ENCODE measurements at places on chromosomes 2 and 18.

- no peak for DNase-seq
Measured at GRCh38 chr18:75047240-75047961, 161.5 kb downstream of the PTGR3 start.

GRCh38 chr2:148978026-148978685 is 60.3 kb upstream of the LYPD6B start:
- no peak for DNase-seq

GRCh38 chr2:201116959-201117734 is 1.2 kb downstream of the CFLAR start:
- DNase-seq = peak; percentile 39

GRCh38 chr2:55775828-55776227 is 82.2 kb upstream of the PNPT1 start:
- DNase-seq = no peak
